Activated T-helper 1 cell treated with anti-CD3 and anti-CD28 coated beads, Interleukin-12 subunit alpha, Interleukin-12 subunit beta, Interleukin-2, Interleukin-4 antibody, amounts not matched to agents 30 ng/mL and 10 ng/mL and 1 ng/mL, durations not matched to agents 14 hours and 24 hours and 36 hours (primary cell): ENCODE measurements at places on chromosomes 6 and 20. TPM values are rescaled to one million over a fixed set of nuclear protein-coding genes. Genes with fewer than 3 reads are reported as not detected.
A peak's percentile ranks its signal among the peaks of the same experiment; 100 is the strongest.

The RBM39 gene
- 349 and 357 TPM in 2 replicates for total RNA-seq

The SEMG1 gene
- not detected in 2 replicates for total RNA-seq

- DNase-seq: no peak
These were observed 4.0 kb upstream of the FOXS1 start for GRCh38 chr20:31849306-31849930.

GRCh38 chr6:149938571-149939355 lies 3.1 kb upstream of the ULBP2 start:
- DNase-seq: peak; percentile 44
